Activated T-helper 9 cell treated with anti-CD3 and anti-CD28 coated beads, Interleukin-2, amount 50 U/mL, for 16 hours (primary cell): ENCODE measurements at places on chromosomes 12 and 14.

DNA sequence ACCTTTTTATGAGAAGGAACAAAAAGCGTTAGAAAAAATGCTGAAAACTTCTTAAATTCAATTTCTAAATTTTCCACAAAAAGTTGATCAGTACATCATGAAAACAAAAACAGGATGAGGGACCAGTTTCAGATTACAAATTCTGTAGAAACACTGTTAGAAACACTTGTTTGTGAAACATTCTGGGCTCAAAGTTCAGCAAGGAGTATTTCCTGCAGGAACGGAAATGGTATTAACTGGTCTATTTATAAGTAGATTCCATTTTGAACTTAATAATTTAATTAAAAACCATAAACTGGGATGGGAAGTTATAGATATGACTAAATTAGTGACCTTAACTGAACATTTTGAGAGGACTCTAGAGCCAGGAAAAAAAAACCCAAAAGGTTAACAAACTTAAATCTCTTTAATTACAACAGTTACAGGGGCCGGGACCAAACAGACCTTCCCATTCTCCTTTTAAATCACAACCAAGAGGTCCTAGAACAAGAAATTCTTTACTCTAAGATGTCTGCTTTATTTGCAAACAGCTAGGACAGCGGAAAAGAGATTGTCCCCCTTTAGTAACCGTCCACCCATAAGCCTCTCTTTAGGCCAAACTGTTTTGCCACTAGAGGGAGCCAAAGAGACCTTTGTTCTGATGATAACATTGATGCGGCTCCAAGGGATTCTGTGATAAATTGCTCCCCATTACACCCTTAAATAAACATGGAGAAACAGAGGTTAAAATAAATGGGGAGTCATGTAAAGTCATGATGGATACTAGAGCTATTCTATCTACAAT, 69.0 kb upstream of the RERGL start:
- no peak for DNase-seq

- DNase-seq, result no peak
These were observed 31.2 kb upstream of the KLC1 start for GRCh38 chr14:103597623-103598377.

GRCh38 chr14:68976160-68977067, 2.7 kb downstream of the ACTN1 start:
- no peak for DNase-seq

- no peak for DNase-seq
These were observed 43.4 kb upstream of the PWP1 start for GRCh38 chr12:107642240-107642639.

- DNase-seq, result no peak
These were observed 15.8 kb upstream of the ERGIC2 start for GRCh38 chr12:29396774-29397173.

DNA sequence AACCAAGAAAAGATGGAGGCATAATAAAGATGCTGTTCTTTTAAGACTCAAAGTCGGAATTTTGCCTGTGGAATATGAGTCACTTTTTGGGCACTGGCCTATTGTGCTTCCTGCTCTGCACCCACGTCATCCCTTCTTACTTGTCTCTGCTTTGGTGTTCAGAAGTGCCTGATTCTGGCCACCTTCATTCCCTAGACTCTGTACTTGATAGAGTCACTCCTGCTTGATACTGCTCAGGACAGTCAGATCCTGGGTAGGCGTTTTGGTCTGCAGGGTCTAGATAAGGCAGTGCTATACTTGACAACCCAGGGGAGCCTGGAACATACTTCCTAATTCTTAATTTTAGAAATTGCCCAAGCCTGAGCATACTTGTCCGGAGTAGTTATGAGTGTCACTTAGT, 1.9 kb downstream of the LRRK2 start:
- DNase-seq, result no peak

GRCh38 chr12:51953089-51953488, 1.6 kb downstream of the ACVR1B start:
- no peak for DNase-seq

DNA sequence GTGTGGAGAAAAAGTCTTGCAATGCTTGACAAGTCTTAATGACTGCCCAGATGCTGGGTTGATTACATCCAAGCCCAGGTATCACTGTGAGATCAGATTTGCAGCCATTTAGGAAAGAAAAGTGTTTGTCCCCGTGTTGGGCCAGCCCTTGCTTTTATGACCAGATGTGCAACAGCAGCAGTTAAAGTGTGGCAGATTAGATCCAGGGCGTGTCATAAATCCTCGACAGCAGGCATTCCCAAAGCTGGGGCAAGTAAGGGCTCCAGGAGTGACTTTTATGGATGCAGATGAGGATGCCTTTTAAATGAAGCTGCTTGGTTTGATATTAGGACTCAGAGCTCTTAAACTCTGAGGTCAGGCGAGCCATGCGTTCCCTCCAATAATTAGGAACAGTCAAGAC, 1.7 kb downstream of the SMOC1 start:
- DNase-seq, result no peak

GRCh38 chr12:57726884-57727757, 11.4 kb downstream of the AGAP2 start:
- DNase-seq, result no peak

DNA sequence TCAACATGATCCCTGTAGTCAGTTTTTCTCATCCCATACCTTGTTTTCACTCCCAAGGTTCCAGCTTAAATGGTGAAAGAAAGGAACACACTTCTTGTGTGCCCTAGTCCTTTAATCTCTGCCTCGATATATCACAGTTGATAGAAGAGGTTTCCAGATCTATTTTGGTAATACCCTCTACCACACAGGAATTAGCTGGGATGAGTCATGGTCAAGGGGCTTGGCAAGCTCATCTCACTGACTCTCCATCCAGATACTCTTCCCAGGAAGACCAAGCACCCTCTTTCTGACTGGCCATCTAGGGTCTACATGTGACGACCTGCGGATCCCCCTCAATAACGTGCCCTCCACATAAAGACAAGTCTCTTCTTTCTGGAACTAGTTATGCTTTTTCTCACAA, 277.9 kb downstream of the ITPR2 start:
- no peak for DNase-seq

DNA sequence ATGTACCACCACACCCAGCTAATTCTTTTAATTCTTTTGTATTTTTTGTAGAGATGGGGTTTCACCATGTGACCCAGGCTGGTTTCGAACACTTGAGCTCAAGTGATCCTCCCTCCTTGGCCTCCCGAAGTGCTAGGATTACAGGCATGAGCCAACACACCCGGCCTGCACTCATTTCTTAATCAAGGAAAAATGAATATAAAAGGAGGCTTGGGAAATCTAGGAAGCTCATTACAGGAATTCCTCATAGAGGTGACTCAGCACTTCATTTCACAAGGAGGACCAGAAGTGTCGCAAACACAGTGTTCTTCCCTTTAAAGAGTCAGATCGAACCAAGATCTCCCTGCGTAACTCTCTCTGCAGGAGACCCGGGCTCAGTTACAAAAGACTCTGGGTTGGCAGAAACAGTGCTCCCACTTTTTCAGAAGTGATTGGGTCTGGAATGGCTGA, 30.3 kb downstream of the NFKBIA start:
- no peak for DNase-seq

GRCh38 chr14:21825149-21825743, 151.6 kb upstream of the OR4E1 start:
- DNase-seq, result peak; percentile 12

DNA sequence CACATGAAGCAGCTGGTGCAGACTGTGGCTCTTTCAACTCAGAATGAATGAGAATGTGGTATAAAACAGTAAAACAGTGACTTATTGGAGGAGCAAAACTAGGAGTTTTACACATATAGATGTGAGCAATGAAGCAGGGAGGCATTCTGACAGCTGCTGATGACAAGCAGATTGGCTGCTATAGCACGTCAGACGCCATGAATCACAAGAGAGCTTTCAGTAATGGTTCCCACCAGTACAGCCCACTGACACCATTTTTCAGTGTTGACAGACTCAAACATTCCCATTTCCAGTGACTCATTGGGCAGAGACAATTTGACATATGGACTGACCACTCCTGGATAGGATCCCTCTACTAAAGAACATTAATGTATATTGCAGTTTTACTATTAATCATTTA, 24.6 kb upstream of the FSCB start:
- DNase-seq, result no peak

DNA sequence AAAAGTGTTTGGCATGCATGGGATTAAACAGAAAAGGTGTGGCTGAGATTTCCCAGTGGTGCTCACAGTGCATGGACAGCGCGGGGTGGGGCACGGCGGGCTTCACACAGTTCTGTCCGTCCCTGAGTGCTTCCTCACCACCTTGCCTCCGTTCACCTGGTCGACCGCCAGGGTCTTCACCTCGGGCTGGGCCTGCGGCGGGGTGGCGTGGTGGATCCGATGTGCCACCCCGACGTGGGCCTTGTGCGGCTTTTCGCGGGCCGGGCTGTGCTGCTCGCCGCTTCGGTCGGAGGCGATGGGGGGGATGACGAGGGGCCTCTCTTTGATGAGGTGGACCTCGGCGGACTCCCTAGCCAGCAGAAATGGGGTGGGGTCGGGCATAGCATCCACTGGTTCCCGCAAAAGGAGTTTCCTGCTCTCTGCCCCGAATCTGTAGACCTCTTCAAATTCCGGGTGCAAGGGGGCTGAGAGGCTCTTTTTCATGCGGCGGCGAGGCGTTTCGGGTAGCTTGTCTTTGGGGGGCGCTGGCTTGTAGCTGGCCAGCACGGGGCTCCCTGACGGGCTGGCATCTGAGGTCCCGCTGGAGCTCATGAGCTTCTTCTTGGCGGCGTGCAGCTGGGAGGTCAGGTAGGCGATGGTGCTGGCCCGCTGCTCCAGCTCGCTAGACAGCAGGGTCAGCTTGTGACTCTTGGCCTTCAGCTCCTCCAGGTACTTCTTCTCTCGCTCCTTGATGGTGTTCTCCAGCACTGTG, 35.5 kb downstream of the CCDC92 start:
- no peak for DNase-seq

DNA sequence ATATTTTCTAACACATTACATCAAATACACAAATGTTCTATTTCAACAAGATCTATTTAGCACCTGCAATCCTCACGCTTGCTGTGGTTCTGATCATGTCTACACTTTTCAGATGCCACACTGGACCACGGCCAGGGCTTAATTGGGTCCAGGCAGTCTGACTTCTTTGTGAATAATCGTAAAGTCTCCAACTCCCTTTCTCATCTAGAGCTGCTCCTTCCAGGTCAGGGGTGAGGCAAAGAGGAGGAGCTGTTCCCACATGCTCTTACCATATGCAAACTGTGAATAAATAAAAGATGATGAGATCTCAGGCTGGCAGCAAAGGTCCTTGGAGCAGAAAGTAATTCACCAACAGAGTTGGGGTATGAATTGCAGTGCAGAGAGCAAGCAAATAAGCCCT, 316.6 kb downstream of the GLT1D1 start:
- DNase-seq, result no peak

DNA sequence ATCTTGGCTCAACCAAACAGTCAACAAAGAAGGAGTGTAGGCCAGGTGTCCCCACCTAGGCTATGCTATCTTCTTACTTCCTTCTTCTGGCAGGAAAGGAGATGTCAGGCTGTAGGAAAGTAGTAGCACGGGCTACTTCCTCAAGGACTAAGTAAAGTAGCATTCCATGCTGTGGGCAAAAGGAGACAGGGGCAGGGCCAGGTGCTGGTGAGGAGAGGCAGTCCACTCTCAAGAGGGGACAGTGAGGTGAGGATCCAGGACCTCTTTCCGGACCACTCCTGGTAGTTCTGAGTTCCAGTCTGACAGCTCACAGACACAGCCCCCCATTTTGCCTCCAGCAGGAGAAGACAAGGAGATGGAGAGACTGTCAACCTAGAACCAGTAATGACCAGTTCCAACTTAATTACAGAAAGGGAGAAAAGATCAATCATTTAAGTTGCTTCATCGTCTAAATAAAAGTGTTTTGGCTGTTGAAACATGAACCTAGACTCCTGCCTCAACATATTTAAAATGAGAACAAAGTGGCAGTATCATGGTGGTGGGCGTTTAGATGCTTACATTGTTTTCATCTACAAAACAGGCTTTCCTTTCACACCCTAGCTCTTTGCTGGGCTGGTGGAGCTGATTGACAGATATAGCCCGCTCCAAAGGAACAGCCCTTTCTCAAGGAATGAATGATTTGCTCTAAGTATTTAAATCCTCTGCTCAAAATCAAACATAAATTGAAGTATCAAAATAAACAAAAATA, 5.1 kb upstream of the SSTR1 start:
- no peak for DNase-seq

GRCh38 chr14:55572578-55572977, 7.4 kb upstream of the KTN1 start:
- DNase-seq, result no peak

DNA sequence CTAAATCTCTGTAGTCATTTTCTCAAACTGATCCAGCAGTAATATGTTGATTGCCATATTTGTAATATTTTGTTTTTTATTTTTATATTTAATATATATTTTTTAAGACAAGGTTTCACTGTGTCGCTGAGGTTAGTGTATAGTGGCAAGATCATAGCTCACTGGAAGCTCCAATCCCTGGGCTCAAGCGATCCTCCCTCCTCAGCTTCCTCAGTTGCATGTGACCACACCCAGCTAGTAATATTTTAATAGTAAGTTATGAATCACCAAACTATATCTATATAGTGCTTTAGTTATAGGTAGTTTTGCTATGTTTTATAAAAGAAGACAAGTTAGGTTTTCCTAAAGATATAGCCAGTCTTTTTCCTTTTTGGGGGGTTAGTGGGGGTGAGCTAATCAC, 22.0 kb upstream of the LRIG3 start:
- no peak for DNase-seq

- DNase-seq, result no peak
These were observed 1.2 kb downstream of the ALDH1L2 start for GRCh38 chr12:105083031-105083430.

GRCh38 chr14:105193916-105194782, 13.0 kb upstream of the NUDT14 start:
- DNase-seq, result no peak

- DNase-seq, result no peak
These were observed 29.2 kb downstream of the BBS10 start for GRCh38 chr12:76318773-76319594.

GRCh38 chr14:50533241-50533705, 904 bp upstream of the MAP4K5 start:
- no peak for DNase-seq

- DNase-seq, result no peak
These were observed 41.1 kb upstream of the PCED1B start for GRCh38 chr12:47038270-47038748.

GRCh38 chr14:36067428-36068187, 108.9 kb downstream of the PTCSC3 start:
- DNase-seq, result no peak

GRCh38 chr12:42918443-42918842, 328.9 kb upstream of the PRICKLE1 start:
- DNase-seq, result no peak

DNA sequence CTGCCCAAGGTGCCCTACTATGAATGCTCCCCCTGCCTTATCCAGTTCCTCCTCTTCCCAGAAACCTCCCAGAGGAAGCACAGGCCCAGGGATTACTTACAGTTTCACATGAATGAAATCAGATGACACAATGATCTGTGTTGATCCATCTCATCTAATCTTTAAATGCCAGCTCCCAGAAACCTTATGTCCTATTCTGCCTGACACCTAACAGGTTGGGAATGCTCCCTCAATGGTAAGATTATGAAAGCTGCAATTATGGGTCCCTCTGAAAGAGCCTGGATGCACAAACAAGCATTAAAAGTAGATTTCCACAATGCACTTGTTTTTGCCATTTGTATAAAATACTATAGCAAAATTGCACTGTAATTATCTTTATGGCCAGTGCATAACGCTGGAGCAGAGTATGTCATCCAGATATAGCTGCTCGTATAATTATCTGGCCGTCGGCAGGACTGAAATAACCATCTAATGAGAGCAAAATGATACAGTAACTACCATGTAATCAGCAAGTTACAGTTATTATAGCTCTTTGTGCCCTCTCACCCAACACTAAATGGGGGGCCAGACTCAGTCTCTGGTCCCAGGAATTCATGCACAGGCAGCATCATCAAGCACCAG, 4.4 kb upstream of the ZBTB39 start:
- no peak for DNase-seq
